NCI-H187 treated with DMSO at 0.1 percent for 48 hours (cell line): ENCODE measurements at places on chromosomes 6 and 20.

- DNase-seq = no peak
Measured at GRCh38 chr6:30520522-30520921, 31.2 kb downstream of the HLA-E start.

- no peak for DNase-seq
Measured at GRCh38 chr6:41768545-41769308, 11.0 kb downstream of the FRS3 start.

- no peak for DNase-seq
Measured at GRCh38 chr6:168272415-168273325, 46.9 kb downstream of the DACT2 start.

DNA sequence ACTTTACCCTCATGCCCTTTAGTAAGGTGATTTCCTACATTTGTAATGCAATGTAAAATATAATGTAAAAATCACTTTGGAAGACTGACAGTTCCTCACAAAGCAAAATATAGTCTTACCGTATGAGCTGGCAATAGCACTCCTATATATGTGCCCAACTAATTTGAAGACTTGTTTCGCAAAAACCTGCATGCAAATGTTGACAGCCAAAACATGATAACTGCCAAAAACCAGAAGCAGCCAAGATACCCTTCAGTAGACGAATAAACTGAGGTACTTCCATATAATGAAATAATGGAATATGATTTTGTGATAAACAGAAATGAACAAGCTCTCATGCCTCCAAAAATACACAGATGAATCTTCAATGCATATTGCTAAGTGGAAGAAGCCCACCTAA, 13.6 kb downstream of the AURKA start:
- DNase-seq = no peak

DNA sequence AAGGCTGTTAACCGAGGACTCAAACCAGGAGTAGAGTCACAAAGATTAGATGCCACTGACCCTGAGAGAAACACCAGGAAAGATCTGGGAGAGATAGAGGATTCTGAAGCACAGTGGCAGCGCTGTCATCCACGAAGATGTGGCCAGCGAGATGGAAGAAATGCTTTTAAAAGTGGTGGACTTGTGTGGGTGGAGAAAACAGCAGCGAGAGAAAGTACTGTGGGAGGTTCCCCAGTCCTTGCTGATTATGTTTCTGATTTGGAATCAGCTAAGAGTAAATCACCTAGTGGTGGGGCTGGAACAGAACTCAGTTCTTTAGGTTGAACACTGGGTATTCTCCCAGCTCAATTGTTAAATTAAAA, 435 bp upstream of the ZNF322 start:
- DNase-seq = no peak

- no peak for DNase-seq
Measured at GRCh38 chr6:21199262-21199661, 394.3 kb upstream of the SOX4 start.

- no peak for DNase-seq
Measured at GRCh38 chr6:161137839-161138542, 135.9 kb downstream of the AGPAT4 start.

GRCh38 chr20:5871459-5872410, 78.6 kb downstream of the TRMT6 start:
- DNase-seq = no peak

DNA sequence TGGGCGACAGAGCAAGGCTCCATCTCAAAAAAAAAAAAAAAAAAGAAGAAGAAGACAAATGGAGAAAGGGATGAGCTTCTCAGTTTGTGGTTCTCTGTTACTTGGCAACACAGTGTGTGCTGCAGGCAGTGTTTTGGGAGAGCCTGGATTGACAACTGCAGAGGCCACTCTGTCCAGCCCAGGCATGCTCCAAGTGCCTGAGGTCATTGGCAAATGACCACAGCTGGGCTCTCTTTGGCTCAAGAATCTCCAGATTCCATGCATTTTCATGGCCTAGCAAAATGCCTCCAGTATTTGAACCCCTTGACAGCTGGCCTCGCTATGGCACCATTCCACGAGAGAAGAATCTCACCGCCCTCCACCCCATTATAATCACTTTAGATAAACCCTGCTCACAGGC, 126.2 kb downstream of the ANKRD60 start:
- no peak for DNase-seq

GRCh38 chr6:129844118-129844891, 16.8 kb downstream of the TMEM244 start:
- DNase-seq = no peak

DNA sequence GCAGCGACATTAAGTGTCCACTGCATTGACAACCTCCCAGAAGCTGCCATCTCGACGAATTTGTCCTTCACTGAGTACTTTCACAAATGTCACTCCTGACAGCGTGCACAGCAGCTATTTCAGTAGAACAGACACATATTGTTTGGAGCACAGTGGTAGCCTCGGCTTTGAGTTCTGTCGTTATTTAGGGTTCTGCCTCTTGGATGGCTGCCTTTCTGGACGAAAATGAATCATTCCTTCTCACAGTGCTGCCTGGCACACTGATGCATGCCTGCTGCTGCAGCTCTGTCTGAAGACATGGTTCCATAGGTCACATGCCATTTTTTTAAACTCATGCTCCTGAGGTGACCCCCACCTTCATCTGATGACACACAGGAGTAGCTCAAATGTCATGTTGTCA, 477.0 kb downstream of the C6orf118 start:
- no peak for DNase-seq

DNA sequence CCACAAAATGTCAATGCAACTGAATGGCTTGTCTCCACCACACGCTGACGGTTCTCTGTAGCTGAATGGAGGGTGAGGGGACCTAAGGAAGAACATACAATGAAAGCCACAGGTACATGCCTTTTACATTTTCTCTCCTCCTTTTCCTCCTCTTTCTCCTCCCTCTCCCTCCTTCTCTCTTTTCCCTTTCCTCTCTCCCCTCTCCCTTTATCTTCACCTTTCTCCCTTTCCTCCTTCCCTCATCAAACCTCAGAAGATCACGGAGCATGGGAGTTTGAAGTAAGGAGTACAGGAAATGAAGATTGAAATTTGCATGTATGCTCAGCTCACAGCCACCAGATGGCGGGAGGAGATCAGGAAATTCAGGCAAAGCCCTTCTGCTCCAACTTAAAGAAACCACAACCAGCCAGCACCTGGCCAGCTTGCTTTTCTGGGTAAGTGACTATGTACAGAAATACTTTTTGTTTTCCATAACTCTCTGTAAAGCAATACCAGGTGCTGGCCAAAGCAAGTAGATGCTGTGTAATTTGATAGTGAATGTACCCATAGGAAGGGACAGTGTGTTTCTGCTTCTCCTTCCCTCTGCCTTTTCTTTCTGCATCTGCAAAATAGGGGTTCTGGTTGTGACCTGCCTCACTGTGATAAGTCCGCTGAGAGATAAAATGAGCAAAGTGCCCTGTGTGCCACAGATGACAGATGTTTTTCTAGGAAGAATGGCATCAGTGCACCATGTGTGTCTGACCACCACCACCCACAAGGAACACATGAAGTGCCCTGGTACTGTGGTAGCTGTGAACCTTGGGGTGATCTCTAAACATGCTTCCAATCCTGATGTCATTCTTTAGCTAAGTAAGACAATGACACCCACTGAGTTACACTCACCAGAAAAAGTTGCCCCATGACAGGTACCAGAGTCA, 18.6 kb upstream of the FOXO3 start:
- DNase-seq = peak; percentile 45

GRCh38 chr20:41592516-41593216, 25.5 kb downstream of the CHD6 start:
- no peak for DNase-seq

- DNase-seq = no peak
Measured at GRCh38 chr20:24296477-24297261, 172.8 kb upstream of the SYNDIG1 start.

DNA sequence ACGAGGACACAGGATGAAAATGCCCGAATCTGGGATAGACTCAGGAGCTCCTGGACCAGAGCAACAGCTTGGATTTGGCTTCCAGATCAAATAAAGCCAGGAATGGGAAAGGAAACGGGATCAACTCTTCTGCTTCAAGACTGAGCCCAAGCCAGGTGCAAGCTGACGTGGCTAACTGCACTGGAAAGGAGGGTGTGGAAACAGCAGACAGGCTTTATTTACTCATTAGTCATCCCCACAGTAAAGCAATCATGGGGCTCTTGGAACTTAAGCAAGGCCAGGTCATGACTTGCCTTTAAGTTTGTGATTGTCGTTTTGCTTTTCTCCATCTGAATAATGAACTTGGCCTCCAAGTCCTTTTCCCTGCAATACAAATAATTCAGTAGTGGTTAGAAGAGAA, 45.2 kb downstream of the KIF16B start:
- DNase-seq = no peak

DNA sequence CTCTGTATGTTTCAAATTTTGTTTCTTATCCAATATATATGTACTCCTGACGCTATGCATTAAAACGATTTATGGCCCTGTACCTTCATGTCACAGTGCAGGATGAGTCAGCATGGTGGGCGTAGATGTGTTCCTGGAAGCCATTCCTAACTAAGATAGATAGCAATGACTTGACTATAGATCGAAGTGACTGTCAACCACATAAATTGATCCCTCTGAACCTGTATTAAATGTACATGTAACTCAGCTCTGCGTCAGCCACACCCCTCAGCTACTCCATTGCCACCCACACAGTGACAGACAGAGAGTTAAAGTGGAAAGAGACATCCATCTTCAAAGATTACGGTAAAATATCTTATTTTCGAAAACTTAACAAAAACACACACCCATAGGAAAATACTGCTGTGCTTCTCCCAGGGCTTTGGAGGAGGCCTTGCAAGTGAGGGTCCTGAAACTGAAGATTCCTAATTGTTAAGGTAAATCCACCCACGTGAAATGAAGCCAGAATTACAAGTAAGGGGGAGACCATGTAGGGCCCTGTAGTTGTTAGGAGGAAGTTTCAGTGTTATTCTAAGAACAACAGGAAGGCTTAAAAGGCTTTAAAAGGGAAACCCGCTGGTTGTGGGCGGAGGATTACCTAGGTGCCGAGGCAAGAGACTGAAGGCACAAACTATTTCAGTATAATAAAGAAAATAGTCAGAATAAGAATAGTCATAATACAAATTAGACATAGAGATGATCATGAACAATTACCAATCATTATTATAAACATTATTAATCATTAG, 10.3 kb upstream of the RAD21L1 start:
- DNase-seq = no peak

DNA sequence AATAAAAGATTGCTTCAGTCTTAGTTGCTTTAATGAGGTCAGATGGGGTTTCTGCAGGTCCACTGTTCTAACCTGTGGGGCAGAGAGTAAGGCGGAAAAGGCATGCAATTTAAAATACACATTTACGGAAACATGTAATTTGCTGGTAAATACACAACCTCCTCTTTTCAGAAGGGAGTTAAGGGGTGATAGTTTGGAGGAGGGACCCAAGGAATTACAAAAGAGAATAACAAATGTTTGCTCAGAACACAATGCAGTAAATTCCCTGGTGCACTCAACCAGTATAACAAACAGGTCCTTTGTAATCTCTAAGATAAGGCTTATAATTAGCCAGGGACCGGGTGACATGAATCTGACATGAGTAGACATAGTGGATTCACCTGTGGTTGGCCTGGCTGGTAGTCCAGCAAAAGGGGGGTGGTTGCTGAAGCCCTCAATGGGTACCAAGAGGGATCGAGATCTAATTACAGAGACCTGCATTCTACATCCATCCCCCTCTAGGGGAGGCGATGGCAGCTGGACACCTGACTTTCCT, 295.1 kb downstream of the PHACTR1 start:
- DNase-seq = no peak
